ENCODE measurements at places on chromosomes 6 and 20. TPM values are rescaled to one million over a fixed set of nuclear protein-coding genes. Genes with fewer than 3 reads are reported as not detected.

LIN28B gene
- total RNA-seq, result not detected

C6orf58 gene
- not detected for total RNA-seq

VSX1 gene
- not detected for total RNA-seq

TRAPPC3L gene
- total RNA-seq, result not detected

FAM83C gene
- total RNA-seq, result not detected

MUC22 gene
- not detected for total RNA-seq

PRPH2 gene
- 1.8 TPM for total RNA-seq

BTBD3 gene
- total RNA-seq, result 20.9 TPM

PNLDC1 gene
- total RNA-seq, result not detected

ZNF391 gene
- 1.7 TPM for total RNA-seq

HLA-G gene
- total RNA-seq, result not detected
